ENCODE measurements at places on chromosomes 13 and 19.

DNA sequence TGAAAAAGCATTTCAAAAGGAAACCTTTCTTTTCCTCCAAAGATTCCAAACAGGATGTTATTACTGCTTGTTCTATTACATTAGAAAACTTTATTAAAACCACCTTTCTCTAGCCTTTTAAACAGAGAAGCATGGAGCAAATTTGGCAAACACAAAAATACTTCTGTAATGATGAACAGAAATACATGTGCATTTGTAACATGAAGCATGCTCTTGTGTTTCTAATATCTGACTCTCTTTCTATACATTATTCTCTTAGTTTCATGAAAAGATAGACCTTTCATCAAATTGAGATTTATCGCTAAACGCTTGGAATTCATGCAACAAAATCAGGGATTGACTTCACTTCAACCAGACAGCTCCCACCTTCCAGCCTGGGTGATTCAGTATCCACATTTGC, 152.8 kb upstream of the IRS2 start:
- no peak for DNase-seq

DNA sequence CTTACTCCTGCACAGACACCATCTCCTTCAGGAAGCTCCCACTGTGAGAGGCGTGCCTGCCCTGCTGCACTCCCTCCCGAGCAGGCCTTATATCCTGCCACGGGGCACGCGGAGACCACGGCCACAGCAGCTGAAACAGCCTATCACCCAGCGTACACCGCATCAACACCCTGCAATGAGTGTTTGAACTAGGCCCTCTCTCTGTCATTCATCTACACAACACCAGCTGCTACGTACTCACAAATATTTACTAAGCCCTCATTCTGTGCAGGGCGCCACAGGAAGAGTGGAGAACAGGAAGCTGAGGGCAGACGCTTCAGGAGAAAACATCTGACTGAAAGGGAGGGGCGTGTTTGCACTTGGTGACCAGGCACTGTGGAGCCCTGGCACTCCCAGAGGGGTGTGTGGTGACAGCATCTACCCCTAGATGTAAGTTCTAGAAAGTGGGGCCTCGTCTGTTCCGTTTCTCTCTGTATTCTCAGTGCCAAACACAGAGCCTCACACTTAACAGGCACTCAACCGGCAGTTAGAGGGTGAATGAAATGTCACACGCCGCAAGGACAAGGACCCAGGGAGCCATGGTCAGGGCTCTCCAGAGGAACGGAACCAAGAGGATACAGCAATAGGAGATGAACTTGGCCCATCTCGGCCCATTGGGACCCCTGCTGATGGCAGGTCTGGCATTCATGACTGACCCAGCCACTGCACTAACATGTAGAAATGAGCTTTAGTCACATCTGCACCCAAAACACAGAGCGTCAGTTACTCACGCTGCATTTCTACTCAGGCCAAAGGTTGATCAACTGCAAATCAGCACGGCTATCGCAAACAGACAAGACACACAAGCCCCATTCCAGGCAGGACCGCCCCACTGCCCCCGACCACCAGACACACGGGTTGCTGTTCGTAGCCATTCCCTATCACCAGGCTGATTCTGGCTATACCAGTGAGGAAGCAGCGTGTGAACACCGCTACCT, 15.7 kb downstream of the RANBP3 start:
- no peak for DNase-seq

- DNase-seq, result peak; percentile 13
These were observed 15.2 kb downstream of the GAS6 start for GRCh38 chr13:113848431-113849260.

GRCh38 chr19:41449865-41450178, 6.9 kb downstream of the ERICH4 start:
- DNase-seq, result no peak

GRCh38 chr13:59710996-59711701, 452.6 kb downstream of the DIAPH3 start:
- no peak for DNase-seq

DNA sequence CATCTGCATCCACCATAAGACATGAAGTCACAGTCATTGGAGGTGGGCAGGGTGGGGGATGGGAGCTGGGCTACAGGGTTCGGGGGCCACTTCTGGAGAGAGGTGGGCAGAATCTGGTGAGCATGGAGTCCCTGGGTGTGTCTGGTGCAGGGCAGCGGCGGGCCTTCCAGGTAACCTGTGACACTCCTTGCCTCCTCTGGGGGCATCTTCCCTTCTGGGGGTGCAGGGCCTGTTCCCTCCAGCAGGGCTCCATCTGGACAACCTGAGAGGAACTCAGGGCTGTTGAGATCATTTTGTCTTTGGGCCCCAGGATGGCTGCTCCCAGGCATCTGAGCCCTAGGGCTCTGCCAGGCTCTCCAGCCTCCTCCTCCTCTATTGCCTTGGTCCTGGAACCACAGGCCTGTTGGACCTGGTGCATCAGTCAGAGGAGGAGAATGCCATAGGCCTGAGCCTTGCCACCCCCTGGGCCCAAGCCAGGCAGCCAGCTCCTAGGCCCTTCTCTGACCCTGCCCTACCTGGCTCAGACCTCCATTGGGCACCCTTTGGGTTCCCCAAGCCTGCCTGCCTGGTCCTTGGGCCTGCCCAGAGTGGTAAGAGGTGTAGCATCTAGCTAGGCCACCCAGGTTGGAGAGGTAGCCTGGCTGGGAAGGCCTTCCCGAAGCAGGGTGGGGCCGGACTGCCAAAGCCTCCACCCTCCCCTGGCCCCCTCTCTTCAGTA, 13.4 kb downstream of the LYL1 start:
- DNase-seq, result no peak

- DNase-seq, result no peak
These were observed 49.2 kb downstream of the DIAPH3 start for GRCh38 chr13:60114499-60115028.

GRCh38 chr19:17654993-17655392, 33.2 kb downstream of the UNC13A start:
- no peak for DNase-seq

DNA sequence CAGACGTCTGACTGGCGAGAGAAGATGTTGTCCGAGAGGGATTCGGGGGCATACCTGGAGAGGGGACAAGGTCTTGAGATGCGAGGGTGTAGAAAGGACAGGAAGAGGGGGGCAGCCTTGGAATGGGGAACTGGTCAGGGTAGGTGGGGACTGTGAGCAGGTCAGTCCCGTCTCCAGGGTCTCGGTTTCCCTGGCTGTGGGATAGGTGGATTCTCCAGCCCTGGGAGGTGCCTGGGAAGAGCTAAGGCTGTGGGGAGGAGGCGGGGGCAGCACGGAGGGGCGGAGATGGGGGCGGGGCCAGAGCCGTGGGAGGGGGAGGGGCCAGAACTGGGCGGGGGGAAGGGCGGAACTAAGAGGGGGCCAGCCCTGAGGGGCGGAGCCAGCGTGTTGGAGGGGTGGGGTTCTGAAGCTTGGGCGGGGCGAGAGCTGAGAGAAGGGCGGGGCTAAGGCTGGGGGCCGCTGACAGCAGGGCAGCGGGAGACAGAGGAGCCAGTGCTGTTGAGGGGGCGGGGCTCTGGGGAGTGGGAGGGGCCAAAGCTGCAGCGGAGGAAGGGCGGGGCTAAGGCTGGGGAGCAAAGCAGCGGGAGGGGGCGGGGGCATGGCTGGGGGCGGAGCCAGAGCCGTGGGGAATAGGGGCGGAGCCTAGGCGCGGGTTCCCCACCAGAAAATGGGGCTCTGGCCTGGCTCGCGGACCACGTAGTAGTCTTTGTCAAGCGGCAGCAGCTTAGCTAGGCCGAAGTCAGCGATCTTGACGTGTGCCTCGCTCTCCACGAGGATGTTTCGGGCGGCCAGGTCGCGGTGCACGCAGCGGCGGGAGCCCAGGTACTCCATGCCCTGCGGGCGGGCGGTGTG, 9.5 kb upstream of the INSL3 start:
- DNase-seq, result peak; percentile 48

GRCh38 chr19:48821633-48822032, 10.8 kb upstream of the BCAT2 start:
- DNase-seq, result no peak

DNA sequence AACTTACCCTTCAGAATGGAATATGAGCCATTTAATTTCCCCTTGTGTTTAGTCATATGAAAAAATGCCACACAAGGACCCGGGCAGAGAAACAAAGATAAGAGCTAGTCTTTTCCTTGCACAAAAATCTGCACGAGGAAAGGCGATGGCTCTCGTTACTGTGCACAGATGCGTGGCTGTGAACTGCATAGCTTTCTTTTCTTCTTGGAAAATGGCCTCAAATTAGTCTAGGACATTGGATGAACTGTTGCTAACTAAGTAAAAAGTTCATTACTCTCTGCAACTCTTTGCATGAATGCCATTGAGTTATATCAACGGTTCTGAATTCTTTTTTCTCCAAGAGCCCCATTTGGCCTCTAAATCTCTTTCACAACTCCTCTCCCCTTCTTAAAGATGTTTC, 125.2 kb downstream of the COG6 start:
- no peak for DNase-seq
